ENCODE measurements at places on chromosomes 7 and 10. TPM values are rescaled to one million over a fixed set of nuclear protein-coding genes. Genes with fewer than 3 reads are reported as not detected.
A peak's percentile ranks its signal among the peaks of the same experiment; 100 is the strongest.

GRCh38 chr10:72831696-72832409 lies 61.7 kb upstream of the OIT3 start:
- DNase-seq: no peak

DNA sequence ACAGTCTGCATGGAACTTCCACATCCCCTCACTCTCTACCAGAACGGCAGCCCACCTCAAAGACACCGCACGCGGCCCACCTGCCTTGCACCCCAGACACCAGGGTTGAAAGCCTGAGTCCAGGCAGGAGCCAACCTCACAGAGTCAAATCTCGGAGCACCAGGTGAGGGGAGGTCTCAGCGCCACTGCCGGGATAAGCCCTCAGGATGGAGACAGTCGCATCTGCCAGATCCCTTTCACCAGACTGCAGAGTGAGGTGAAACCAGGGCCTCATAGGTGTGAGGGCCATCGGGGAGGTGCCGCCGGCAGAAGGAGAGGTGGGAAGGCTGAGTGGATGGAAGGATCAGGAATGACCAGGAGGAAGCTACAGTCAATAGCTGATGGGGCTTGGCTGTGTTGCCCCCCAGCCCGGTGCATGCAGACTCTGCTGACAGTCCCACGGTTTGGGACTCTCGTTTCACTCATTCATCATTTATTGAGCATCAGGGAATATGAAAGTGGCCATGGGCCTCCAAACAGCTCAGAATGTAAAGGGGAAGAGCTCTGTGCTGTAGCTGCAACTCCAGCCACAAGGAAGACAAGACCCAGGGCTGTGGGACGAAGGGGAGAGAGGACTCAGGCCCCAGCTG lies 315.0 kb downstream of the PTPRN2 start:
- DNase-seq: no peak

- no peak for DNase-seq
These were observed 13.1 kb downstream of the SDHAF3 start for GRCh38 chr7:97130417-97131139.

DNA sequence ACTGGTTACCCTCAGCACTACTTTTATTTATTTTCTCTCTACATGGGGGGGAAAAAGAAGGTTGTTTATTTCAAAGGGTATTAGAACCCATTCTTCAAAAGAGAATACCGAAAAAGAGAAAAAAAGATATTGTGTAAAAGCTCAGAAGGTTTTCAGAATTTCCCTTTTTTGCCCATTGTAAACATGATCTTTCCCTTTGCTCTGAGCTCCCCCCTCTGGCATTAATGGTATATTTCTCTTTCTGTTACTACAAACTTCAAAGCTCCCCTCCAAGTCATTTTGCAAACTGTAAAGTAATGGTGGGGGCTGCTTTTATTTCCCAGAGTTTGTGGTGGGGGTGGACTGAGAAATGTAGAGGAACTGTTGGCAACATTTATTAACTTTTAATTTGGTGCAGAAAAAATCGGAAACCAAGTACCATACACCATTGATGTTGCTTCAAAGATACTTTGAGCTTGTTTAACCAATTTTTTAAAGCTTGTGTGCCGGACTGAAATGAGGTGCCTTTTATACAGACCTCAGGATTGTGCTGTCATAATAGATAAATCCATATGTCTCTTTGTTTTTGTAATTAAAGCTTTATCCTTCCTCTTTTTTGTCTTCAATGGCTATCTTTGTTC lies 181.5 kb downstream of the EXOC4 start:
- DNase-seq: peak; percentile 47

DNA sequence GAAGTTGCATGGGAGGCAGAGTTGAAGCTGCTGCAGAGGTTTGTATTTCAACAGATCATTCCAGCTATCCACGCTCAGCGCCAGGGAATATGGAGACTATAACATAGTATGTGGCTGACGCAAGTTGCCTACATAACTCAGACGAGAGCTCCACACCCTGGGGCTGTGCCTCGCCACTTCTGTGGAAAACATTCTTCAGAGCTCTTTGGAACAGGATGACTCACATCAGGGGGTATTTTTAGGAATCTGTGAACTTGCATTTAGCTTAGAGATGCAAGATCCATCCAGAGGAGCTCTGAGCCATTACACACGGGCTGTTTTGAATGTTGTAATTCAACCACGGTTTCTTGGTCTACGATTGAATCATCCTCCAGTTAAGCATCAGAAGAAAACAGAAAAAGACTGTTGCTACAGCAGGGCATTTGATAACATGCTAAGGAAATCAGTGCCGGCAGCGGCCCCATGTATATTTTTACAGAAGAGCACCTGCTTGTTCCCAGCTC lies 481.5 kb upstream of the AKR1E2 start:
- no peak for DNase-seq

DNA sequence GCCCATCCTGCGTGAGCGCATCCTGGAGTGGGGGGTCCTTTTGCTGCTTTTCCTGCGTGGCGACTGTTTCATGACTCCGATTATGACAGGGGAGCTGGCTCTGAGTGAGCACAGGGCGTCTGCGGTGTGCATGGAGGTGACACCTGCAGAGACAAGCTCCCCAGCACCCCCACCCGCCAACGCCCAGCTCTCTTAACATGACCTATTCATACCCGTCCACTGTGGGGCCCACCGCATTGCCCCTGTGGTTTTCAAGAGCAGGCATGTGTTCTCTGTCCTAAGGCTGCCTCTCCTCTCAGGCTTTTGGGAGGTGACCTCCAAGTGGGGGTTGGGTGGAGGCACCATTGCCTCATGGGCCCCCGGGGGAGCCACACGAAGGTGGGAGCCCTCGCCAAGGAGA lies 500.7 kb downstream of the TCERG1L start:
- no peak for DNase-seq

DNA sequence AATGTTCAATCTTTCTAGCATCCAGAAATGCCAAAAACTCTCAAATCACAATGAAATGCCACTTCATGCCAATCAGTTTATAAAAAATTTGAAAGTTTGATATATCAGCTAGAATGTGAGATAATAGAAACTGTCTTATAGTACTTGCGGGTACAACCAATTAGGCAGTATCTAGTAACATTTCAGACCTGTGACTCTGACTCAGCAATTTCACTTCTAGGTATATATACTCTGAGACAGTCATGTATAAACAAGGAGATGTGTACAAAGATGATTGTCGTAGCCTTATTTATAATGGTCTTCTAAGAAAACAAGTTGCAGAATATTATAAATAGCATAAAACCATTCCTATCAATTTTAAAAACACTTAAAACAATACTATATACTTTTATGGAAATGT lies 252.3 kb upstream of the PODXL start:
- DNase-seq: no peak

DNA sequence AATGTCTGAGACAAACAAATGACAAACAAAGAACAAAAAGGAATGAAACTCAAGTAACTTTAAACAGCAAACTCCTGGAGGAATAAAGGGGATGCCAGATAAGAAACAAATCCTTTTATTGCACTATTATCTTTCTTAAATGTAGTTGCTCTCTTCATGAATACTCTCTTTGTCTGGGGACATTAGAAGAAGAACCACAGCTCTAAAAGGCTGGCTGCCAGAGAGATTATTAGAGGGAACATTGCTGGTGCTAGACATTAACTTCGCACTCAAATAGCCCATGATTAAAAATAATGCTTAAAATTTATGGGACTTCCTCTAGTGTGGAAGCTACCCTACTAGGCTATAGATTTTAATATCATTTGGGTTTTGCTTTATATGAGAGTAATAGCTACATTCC lies 1330.4 kb downstream of the XPNPEP1 start:
- DNase-seq: no peak

- DNase-seq: no peak
These were observed 330.2 kb downstream of the GLRX3 start for GRCh38 chr10:130466271-130466997.

ARHGAP22 gene
- total RNA-seq: 0.42 TPM

SFTPA1 gene
- not detected for total RNA-seq

PITX3 gene
- total RNA-seq: not detected

BICC1 gene
- 0.20 TPM for total RNA-seq

CYP17A1 gene
- total RNA-seq: not detected

All from CD4-positive, CD25-positive, alpha-beta regulatory T cell (primary cell).